WTC11 (cell line): ENCODE measurements at places on chromosomes 6 and 20. TPM values are rescaled to one million over a fixed set of nuclear protein-coding genes. Genes with fewer than 3 reads are reported as not detected.

GRCh38 chr20:48724891-48725554 is 102.8 kb downstream of the PREX1 start:
- no peak for DNase-seq

DNA sequence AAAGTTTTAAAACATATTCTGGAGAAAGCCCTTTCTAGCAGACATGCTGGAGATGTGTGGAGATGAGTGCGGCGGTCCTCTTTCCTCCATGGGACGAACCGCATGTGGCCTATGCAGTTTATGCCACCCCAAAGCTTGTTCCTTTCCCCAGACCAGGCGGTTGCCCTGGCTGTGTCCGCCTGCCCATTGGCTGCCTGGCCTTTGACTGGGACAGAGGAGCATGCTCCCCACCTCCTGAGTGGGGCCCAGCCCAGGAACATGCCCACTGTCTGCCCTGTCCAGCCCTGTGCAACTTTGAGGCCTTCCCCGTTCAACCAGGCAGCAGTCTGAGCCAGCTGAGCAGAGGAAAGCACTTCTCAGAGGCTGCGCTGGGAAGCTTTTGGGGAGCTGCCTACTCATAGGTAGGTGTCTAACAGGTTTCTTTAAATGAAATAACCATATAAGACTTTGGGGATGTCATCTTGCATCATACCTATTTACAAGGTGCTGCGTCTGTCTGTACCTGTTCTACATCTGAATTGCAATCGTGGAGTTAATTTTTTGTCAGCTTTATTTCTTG is 20.6 kb downstream of the FOXC1 start:
- DNase-seq: no peak

GRCh38 chr6:72948153-72948552 is 277.1 kb downstream of the KHDC1L start:
- DNase-seq: no peak

GRCh38 chr6:150576651-150577226 is 22.9 kb upstream of the PLEKHG1 start:
- DNase-seq: no peak

DNA sequence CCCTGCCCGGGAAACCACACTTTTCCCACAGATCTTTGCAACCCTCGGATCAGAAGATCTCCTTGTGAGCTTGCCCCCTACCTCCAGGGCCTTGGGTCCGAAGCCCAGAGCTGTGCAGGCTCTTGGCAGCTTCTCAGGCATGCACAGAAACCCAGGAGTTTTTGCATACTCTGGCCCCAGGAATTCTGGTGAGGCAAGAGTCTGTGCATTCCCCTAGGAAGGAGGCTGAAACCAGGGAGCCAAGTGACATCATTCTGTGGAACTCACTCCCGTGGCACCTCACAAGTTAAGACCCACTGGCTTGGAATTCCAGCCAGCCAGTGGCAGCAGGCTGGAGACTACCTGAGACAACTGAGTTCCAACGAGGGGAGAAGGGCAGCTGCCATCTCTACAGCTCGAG is 100.1 kb downstream of the TNFRSF21 start:
- no peak for DNase-seq

DNA sequence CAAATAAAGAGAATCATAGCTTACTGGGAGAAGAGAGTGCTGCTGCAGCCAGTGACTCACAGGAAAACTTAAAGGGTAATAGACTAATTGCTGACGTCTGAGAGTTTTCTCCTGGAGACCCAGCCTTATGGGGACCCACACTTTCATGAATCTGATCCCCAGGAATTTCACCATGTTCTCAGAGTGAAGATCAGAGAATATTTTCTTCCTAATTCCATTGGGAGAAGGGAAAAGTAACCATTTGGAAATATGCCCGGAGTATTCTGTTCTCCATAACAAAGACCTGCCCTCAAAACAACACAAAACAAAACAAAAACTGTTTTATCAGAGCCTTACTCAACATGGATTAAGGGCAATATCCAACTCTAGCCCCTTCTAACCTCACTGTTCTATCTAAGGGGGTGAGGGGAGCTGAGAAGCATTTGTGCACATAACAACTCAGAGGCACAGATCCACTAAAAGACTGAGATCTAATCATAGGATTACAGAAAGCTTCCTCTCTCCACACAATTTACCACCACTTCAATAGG is 168.2 kb upstream of the SSTR4 start:
- no peak for DNase-seq

DNA sequence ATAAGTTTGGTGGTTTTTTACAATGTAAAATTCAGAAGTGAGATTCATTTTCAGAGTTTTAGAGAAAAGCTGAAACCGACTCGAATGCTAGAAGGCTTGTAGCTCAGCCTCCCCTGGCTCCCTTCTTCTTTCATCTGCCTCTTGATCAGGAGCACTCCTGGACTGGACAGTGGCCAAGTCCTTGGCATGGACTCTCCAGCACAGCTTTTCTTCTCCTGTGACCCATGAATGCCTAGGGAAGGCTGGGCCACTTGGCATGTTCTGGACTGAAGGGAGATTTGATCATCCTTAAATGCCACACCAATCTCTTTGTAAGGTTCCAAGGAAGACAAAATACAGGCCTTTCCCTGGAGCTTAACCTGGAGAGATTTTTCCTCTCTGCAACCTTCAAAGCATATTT is 384.0 kb upstream of the SASH1 start:
- DNase-seq: no peak

DNA sequence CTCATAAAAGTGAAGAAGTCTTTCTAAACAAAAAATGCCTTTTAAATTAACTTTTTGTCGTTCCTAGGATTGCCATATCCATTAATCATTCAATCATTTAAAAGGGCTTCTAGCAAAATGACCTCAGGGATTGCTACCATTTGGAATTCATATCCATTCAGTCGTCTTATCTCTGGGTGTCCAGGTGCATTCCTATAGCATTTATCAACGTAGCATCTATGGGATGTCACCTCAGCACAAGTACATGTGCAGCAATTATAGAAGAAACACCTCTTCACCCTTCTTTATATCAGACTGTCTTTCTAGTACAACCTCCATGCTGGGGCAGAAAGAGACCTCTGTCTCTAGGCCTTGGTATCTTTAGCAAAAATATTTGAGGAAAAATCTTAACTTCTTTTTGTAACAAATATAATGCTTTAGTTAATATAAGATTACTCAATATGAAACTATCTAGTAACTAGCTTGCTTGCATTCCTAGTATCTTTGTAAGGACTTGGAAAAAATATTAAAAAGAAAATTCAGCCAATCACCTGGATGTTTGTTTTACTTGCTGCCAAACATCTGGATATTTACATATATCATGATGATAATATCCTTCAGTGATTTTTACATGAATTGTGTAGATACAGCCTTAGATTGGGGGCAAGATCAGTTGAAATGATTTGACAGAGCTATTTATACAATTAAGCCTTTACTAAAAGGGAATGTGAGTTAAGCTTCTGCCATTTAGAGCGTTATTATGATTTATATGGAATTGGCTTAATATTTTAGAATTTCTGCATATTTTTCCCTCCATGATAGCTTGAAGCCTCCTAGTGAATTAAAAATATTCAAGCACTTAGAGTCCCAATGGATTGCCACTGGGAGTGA is 356.8 kb downstream of the HDGFL1 start:
- no peak for DNase-seq

DNA sequence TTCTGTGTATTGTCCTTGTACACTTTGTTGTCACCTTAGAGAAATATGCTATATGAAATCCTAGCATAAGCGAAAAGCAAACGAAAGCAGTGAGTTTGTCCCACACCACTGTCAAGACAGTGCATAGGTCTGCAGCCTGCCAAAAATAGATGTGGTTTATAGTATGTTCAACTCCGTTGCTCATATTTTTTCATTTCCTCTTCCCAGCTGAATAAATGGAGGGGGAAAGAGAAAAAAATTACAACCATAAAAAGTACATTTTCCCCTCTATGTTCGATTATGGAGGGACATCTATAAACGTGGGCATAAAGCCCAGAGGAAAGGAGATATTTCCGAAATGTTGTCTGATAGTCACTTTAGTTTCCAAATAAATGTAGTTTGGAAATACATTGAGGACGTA is 25.8 kb downstream of the PRL start:
- DNase-seq: no peak

DNA sequence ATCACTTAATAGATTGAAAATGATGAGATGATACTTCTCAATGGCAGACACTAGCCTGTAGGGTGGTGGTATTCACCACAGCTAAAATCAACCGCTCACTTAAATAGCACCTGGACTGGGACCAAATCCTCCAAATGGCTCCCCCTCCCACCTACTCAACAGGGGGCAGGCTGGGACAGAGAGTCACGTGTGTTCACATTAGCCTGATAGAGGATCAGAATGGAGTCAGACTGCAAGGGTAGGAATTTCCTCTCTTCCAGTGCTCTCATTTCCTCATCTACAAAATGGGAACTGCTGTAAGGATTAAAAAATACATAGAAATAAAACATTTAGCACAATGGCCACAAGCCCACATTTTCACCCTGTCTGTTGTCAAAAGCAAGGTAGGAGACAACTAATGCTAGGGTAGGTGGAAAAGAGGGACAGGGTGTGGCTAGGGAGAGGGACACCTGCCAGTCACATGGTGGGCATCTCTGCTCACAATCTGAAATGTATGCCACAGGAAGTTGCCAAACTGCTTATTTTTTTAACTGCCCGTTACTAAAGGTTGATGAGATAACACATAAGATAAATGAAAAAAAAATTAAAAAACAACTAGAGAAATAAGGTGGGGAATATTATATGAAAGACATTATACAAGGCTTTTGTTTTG is 55.3 kb downstream of the BACH2 start:
- DNase-seq: peak; percentile 27

GRCh38 chr6:26183237-26183580 is 96.0 kb downstream of the HFE start:
- peak; percentile 39 for DNase-seq

- DNase-seq: no peak
Measured at GRCh38 chr20:11728937-11729336, 188.8 kb upstream of the BTBD3 start.

BHLHE23 gene
- 0.57 to 1.3 TPM (median 0.66 TPM) in 3 replicates for total RNA-seq

FOXF2 gene
- total RNA-seq: 0.07 to 0.11 TPM in 2 of 3 replicates, not detected in the other

ERMARD gene
- 15.8 to 17.7 TPM (median 17.2 TPM) in 3 replicates for total RNA-seq

GATA5 gene
- total RNA-seq: 1.4 to 2.3 TPM (median 1.6 TPM) in 3 replicates

SYCP2 gene
- total RNA-seq: 0.31 to 0.69 TPM (median 0.55 TPM) in 3 replicates

WDR27 gene
- total RNA-seq: 83.4 to 126 TPM (median 90.6 TPM) in 3 replicates

COX4I2 gene
- 0.44 TPM in 1 of 3 replicates, not detected in the others for total RNA-seq

L3MBTL3 gene
- 13.0 to 18.1 TPM (median 13.7 TPM) in 3 replicates for total RNA-seq

NHLRC1 gene
- total RNA-seq: 1.0 to 1.4 TPM (median 1.2 TPM) in 3 replicates

SDCBP2 gene
- 2.5 to 3.3 TPM (median 2.6 TPM) in 3 replicates for total RNA-seq

TRIM31 gene
- 0.11 to 0.16 TPM (median 0.13 TPM) in 3 replicates for total RNA-seq
